ENCODE measurements at places on chromosomes 11 and 22.
A peak's percentile ranks its signal among the peaks of the same experiment; 100 is the strongest.

GRCh38 chr22:39496131-39496838 lies 5.8 kb upstream of the MIEF1 start:
- peak; percentile 84 for DNase-seq

GRCh38 chr22:37607010-37607934 lies 1.4 kb upstream of the GGA1 start:
- DNase-seq = peak; percentile 98

GRCh38 chr11:37450613-37451012 lies 852.6 kb upstream of the RAG2 start:
- DNase-seq = no peak

DNA sequence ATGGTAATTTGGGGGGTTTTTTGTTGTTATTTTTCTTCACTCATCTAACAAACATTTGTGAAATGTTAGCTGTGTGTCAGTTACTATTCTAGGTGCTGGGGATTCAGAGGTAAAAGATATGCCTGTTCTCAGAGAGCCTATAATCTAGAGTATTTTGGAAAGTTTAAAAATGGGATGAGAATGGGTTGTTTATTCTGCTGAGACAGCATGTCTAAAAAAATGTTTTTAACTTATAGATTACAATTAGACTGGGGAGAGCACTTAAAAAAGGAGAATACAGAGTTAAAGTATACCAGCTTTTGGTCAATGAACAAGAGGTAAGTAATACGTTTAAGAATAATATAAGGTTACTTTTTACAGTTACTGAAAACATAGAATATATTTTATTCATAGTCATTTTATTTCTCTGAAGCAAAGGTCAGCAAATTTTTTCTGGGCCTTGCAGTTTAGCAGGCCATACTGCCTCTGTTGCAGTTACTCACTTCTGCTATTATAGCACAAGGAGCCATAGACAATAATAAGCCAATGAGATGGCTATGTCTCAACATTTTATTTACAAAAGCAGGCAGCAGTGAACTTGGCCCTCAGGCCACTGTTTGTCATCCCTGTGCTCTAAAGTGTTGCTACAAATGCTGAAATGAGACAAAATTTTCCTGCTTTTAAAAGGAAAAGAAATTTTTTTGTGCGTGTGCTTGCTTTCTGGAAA lies 60.0 kb downstream of the DKK3 start:
- DNase-seq = no peak

DNA sequence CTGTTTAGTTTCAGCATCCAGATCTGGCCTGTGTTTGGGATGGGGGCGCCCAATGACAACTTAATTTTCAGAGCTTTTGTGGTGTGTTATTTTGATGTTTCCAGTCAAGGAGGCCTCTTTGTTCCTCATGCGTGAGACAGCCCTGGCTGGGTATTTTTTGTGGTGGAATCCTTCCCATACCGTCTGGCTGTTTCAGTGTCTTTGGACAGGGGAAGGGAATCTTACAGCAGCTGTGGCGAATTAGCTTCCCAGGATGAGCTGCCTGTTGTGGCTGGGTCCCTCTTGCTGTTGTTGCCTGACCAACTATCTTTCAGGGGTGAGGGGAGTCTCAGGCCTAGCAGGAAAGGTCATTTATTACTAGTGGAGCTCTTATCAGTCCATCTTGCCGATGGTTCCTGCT lies 138.8 kb downstream of the ARHGAP20 start:
- no peak for DNase-seq
